ENCODE measurements at places on chromosomes 2 and 18.

- no peak for DNase-seq
Observed at GRCh38 chr2:28833740-28834470, 23.3 kb downstream of the SPDYA start.

GRCh38 chr2:95276244-95276887 lies 2.1 kb downstream of the PROM2 start:
- no peak for DNase-seq

DNA sequence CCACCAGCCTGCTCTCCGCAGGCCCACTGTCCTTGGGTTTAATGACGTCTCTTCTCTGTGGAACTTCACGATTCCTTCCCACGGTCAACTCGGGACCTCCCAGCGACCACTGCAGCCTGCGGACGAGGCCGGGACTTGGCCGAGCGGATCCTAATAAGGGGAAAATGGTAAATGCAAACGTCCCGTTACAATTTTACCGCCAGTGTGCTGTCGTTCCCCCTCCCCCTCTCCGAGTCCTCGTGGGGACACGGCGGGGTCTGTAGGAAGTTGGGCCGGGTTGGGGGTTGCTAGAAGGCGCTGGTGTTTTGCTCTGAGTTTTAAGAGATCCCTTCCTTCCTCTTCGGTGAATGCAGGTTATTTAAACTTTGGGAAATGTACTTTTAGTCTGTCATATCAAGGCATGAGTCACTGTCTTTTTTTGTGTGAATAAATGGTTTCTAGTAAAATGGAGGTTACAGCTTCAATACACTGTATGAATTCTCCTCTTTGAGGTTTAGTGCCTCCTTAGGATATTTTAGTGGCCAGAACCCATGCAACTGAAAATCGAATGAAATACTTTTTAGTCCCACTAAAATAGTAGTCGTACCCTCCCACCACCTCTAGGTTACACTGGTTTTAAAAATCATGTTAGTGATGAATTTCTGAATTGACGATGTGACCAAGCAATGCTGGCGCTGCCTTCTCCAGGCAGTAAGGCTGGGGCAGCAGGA lies 2.3 kb downstream of the HOXD11 start:
- DNase-seq = no peak

DNA sequence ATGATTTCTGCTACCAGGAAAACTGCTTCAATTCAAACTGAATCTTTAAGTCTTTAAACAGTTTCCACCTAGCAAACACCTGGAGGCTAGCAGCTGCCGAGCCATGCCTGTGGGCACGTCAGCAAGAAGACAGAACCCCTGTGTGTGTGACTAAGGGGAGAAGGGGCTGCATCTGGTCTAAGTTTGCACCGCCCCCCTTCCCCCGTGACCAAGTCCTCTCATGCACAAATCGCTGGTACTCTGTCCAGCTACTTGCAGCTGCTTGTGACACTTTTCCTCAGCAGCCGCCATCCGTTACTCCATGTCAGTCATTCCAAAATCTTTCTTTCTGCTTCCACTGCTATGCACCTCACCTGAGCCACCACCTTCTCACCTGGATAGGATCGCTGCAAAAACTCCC lies 355.0 kb downstream of the SS18 start:
- no peak for DNase-seq

GRCh38 chr2:169715379-169716237 lies 18.0 kb upstream of the KLHL23 start:
- DNase-seq = no peak

DNA sequence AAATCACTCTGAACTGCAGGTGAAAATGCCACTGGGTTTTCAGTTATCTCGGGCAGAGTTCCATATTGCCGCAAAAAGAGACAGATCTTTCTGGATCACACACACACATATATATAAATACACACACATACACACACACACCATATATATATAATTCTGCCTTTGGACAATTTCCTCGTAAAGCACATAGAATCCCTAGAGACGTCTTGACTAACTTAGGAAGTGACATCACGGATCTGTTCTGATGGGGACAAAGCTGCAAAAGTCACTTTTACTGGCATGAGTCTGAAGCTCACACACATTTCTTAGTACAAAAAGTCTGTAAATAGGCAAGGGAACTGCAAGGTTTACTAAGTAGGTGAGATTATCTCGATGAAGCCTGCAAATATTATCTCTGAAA lies 28.6 kb upstream of the MBOAT2 start:
- DNase-seq = peak; percentile 13

DNA sequence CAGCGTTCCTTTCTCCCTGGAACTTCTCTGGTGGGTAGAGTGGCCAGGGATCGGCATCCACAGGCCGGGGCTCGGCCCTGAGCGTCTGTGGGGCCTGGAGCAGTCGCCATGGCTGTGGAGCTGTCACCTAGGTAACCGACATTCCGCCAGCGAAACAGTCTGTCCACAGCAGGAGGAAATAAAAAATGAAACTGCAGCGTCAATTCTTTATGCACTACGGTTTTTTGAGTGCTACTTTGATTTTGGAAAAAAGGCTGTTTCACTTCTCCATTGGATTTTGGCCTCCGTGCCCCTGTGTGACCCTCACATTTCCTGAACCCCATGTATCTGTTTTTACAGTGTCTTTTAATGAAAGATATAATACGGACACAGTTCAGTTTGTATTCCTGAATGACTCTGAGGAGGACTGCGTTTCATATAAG lies 163.4 kb downstream of the LDLRAD4 start:
- peak; percentile 68 for DNase-seq

DNA sequence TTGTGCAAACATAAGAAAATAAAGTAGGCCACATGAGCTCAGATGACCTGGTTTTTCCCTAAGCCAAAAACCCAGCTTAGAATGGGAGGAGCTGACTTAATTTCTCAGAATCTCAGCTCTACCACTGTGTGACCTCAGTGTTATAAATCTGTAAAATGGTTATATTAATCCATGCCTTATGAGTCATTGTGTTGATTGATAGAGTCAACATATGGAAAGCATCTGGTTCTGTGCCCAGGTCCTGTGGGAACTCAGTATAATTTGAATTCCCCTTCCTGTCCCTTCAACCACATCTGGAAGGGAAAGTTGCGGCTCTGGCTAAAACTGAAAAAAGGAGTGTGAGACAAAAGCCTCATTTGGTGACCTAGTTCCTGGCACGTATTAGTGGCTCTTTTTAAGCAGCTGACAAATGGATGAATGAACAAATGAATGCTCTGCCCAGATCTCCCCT lies 25.7 kb downstream of the TMEM177 start:
- no peak for DNase-seq

- peak; percentile 54 for DNase-seq
Observed at GRCh38 chr2:88874063-88874657, 182.7 kb downstream of the RPIA start.

DNA sequence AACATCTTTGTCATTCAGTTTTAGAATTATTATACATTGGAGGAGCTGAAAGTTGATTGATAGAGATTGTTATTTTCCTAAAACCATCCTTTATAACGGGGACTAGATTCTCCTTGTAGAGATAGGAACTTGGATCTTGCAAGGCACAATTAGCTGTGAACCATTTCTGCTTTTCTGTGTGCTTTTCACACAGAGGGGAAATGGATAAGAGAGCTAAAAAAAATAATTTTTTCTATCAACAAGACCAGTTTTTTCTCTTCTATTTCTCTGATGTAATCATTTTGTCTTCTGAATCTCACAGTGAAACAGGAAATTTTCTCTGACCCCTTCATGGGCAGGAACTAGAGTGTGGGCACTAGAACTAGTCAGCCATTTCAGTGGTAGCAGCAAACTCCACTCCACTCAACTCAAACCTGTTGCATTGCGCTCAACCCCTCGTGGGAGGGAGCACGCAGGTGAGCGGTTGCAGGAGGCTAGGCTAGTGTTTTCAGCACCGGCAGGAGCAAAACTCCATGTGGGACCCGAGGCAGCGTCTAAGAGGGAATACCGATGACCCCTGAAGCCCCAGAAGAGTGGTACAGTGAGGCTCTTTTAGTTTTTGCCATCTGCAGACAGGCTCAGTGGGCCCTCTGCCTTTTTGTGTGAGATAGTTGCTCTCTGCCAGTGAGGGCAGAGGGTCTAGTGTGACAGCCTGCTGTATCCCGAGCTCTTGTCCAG lies 24.0 kb upstream of the SLC39A10 start:
- no peak for DNase-seq

DNA sequence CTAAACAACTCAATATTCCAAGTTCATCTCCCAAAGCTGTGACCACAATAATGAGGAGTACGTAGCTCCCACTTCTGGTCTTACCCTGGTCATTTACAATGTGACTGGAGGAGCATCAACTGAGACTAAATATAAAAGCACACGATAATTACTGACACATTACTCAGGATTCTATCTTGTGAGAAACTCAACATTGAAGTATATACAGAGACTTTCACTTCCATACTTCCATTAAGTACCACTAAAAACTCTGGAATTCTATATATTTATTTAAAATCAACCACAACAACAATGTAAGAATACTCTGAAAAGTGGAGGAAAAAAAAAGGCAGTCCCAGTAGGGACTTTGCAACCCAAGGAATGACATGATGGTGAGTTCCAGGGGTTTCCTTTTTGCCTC lies 61.4 kb downstream of the XDH start:
- no peak for DNase-seq

GRCh38 chr2:59456285-59456684 lies 1097.2 kb downstream of the BCL11A start:
- DNase-seq = no peak

- DNase-seq = peak; percentile 75
Observed at GRCh38 chr18:22346401-22346952, 71.2 kb downstream of the CTAGE1 start.

DNA sequence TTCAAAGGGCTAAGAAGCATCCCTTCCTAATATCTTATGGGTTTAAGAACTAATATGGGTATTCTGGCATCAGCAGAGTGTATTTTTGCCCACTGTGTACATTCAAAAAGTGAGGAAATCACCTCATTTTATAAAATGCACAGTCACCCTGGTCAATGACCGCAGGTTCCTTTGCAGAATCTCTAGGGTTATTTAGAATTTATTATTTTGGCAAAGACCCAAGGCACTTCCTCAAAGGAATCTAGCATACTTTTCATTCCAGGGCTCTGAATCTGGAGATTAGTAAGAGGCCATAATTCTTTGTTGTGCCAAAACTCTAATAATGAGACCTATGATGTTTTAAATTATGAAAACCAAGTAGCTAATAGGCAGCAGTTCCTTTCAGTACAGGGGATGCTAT lies 27.2 kb upstream of the CDH2 start:
- DNase-seq = peak; percentile 15

DNA sequence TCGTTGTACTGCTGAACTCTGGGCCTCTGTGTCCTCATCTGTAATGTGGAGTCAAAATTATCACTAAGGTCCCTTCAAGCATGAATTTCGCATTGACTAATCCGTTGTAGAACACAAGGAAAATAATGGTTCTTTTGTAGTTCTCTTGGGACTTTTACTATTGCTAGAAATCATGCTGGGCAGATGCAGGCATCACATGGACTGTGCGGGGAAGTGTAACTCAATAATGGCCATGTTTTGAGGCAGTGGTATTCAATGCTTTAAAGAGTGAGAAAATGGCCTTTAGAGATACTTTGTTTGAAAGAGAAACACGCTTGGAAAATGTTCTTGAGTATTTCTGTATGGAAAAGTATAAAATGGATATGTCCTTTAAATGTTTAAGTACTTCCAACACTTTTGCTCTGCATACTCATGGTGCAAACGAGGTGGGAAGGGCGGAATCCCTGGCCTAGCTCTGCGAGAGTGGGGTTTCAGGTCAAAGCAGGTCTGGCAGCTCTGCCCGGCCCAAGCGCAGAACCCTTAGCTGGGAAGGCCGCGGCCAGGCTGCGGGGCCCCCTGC lies 117.3 kb upstream of the MSTN start:
- DNase-seq = no peak

GRCh38 chr18:21451851-21452250 lies 148.7 kb downstream of the ESCO1 start:
- DNase-seq = no peak

GRCh38 chr2:47984041-47984440 lies 77.7 kb upstream of the FBXO11 start:
- DNase-seq = no peak

DNA sequence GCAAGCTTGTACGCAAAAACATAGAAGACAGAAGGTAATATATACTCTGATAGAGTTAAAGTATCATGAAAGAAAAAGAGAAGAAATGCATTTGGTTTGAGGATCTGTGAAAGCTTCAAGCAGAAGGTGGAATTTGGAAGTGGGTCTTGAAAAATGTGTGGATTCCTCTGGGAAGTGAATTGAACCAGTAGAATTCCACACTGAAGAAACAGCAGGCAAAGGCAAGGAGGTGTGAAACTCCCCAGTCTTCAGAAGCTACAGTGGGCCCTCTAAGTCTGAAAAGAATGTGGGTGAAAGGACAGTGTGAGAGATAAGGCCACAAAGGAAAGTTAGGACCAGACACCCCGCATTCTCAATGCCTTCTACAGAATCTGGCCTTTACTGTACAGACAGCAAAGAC lies 25.6 kb downstream of the COBLL1 start:
- DNase-seq = no peak

DNA sequence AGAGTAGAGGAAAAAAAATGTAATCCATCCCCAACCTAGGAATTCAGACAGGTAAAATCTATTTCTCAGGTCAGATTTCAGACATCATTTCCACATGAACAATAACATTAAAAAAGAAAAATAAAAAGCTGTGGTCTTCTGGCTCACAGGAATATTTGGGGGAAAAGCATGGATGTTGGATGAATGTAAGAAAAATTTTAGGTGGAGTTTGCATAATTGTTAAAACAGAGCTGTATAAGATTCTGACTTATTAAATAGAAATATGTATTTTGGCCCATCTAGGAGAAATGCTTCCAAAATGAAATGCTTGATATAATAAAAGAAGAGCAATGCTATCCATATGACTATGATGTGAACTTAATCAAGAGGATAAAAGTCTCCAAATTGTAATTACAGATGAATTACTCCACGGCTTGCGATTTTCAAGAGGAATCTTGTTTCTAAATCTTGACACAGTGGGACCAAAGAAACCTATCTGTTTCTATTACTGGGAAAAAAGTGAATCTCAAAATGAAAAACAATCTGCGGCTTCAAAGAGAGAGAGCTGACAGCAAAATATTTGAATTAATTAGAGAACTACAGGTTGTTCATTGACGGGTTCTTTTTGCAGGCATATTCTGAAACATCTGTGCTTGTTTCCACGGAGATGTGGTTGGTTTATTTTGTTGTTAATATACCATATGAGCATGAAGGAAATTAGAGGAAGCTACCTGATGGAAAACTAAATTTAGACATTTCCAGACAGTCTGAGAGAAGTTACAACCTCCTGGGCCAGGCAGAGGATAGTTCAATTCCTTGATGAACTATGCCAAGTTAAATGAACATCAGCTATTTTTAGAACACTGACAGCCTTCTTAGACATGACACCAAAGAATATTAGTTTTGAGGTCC lies 468.7 kb downstream of the PID1 start:
- DNase-seq = no peak

GRCh38 chr2:216507220-216508160 lies 8.8 kb downstream of the RPL37A start:
- DNase-seq = no peak

DNA sequence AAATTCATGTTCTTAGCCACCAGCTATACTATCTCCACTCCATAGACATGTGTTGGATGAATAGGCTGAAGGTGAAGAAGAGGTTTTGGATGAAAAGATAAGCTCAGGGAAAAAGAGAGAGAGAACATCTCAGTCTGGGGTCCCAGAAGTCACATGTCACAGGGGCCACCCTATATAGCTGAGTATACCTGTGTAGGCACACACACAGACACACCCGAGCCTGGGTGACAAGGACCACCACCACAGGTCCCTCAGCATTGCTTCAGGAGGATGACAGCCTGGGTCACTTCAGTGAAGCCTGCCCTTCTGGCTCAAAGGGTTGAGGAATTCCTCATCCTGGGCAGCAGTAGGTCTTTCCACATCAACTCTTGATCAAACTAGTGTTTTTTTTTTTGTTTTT lies 56.2 kb downstream of the POLR1A start:
- DNase-seq = no peak

GRCh38 chr18:9575558-9575957 lies 38.8 kb downstream of the PPP4R1 start:
- peak; percentile 92 for DNase-seq
